Stimulated activated CD4-positive, alpha-beta T cell treated with anti-CD3 and anti-CD28 coated beads, TNF-alpha, amount 100 ng/mL, for 4 hours (primary cell): ENCODE measurements at places on chromosomes 12 and 14.

DNA sequence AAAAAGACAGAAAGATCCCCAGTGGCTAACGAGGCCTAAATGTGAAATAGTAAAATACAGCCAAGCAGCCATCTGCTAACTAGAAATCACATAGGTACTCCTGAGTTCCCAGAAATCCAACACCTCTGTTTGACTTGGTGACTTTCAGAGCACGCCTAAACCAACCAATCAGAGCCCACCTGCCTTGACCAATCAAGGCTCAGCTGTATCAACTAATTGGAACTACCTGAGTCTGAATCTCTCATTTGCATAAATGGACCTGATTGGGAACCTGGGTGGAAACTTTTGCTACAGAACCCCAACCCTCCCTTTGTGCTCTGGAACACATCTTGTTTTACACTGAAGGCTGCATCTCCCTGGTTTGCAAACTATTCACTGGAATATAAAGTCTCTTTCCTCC lies 5.1 kb upstream of the TCL1B start:
- no peak for DNase-seq

GRCh38 chr12:67038486-67038885 lies 230.7 kb upstream of the CAND1 start:
- no peak for DNase-seq

- DNase-seq: no peak
Observed at GRCh38 chr12:11497995-11498394, 102.6 kb upstream of the PRB2 start.

DNA sequence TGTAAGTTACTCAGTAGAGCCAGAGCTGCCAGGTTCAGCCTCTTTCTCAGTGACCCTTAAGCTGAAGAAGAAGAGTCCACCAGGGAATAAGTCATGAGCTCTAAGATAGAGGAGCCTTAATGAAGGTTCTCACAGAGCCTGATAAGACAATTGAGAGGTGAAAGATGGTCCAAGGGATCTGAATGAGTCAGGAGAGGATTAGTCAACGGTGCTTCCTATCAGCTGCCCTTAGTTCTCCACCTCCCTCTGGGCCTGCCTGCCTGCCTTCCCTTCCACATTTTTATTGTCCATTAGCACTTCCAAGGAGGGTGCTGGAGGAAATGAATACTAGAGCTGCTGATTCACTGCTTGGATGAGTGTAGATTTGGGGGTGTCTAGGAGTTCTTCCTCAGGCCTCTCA lies 161.7 kb upstream of the RMST start:
- no peak for DNase-seq

- DNase-seq: no peak
Observed at GRCh38 chr12:82314406-82314892, 43.7 kb downstream of the CCDC59 start.

GRCh38 chr14:20612403-20612802 lies 21.2 kb upstream of the RNASE12 start:
- DNase-seq: no peak

GRCh38 chr14:77498120-77498979 lies at the start of gene ISM2:
TSS of gene ISM2 (minus strand) at chr14:77498816. CDS start at chr14:77498793, 23 bp downstream.
- DNase-seq: peak; percentile 16

DNA sequence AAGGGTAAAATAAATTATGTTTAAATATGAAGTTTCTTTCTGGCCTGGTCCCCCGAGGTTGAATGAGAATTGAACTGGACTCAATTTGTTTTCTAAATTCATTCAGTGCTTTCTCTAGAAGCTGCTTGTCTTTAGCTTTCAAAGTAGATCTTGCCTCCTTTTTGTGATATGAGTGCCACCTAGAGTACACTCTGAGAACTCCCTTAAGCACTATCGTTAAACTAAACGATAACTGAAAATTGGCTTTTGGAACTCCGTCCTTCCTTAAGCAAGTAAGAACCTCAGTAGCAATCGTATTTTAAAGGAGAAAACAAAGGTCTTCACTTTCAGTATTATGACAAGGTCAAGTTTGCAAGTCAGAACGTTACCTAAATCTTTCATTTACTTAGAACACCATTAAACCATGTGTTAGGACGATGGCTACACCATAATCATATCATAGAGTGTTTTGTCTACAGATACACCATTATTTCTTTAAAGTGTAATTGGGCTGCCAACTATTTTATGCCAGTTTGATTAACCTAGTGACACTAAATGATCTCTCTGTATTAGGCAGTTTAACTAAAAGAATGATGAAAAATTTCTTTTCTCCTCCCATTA lies 364.8 kb downstream of the SNAPC1 start:
- no peak for DNase-seq

- DNase-seq: no peak
Observed at GRCh38 chr12:14956024-14956891, 5.1 kb downstream of the ARHGDIB start.

DNA sequence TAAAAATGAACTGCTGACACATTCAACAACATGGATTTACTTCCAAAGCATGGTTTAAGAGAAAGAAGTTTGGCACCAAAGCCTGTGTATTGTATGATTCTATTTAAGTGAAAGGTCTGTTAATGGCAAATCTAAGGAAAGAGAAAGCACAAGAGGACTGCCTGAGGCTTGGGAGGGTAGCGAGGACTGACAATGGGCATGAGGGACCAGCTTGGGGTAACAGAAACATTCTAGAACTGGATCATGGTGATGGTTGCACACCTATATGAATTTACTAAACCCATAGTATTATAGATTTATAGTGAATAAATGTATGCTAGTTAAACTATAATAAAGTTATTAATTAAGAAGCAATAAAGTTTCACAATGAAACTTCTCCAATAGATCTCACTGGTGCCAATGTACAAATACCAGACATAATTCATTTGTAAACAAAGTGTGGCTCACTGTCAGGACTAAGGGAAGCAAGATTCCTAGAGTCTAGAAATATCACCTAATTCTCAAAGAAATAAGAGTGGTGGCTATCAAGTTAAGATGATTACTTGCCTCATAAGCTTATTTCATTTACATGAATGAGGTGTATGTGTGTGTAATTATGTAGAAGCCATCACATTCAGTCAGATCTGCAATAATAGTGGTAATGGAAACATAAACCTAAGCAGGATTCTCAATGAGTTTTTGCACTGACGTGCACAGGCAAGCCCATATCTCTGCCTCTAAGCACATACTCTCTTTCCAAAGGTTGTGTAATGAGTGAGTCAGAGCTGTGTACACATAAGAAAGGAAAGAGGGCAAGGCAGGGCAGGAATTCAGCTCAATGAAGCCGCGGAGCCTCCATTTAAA lies 353.4 kb downstream of the KCNH5 start:
- no peak for DNase-seq

GRCh38 chr12:25868193-25868592 lies 90.3 kb upstream of the RASSF8 start:
- no peak for DNase-seq
